Amniotic epithelial cell (primary cell): ENCODE measurements at places on chromosomes 12 and 14.
A peak's percentile ranks its signal among the peaks of the same experiment; 100 is the strongest.

DNA sequence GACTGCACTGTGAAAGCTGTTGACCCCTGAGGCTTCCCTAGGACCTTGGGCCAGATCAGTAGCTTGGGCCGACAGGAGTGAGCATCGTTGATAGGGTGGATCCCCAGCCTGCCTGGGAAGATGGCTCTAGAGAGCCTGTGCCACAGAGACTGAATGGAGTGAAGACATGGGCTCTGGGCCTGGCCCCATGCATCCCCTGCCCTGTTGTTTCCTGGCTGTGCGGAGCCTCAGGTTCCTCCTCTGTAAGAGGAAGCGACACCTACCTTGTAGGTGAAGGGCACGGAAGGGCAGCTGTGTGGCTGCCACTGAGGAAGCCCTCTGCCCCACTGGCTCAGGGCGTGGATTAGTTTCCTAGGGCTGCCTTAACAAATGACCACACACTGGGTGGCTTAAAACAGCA, 23.9 kb downstream of the PLEKHG3 start:
- no peak for DNase-seq

- DNase-seq, result peak; percentile 86
Measured at GRCh38 chr12:65876898-65877721, 52.8 kb downstream of the HMGA2 start.

DNA sequence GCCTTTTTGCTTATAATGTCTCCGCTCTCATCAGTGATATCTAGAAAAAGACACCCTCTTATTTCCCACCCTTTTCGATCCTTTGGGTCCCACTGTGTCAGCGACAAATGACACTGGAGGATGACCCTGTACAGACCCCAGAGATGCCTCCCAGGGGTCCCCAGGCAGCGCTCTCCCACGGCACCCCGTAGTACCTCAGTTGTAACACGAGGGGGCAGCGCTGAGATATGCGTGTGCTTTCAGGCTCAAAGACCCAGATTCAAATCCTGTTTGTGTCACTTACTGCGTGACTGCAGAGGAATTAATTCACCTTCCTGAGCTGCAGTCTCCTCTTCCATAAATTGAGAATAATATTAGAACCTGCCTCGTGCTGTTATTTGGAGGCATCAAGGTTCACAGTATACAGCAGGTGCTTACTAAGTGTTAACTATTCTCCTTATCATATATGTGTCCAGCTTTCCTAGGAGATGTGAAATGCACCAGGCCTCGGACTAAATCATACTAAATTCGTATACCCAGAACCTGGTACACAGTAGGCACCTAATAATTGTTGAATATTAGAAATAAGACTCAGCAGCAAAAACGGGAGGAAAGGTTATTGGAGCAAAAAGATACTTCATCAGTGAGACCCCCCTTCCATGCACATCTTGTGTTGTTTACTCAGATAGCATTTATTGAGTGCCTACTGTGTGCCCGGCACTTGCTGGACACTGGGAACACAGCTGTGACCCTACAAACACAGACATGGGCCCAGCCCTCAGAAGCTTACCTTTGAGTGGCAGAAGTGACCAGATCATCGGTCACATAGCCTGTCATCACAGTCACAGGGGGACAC, 99.9 kb downstream of the PHETA1 start:
- no peak for DNase-seq

GRCh38 chr12:55728186-55728938, 447 bp downstream of the CD63 start:
- peak; percentile 62 for DNase-seq

DNA sequence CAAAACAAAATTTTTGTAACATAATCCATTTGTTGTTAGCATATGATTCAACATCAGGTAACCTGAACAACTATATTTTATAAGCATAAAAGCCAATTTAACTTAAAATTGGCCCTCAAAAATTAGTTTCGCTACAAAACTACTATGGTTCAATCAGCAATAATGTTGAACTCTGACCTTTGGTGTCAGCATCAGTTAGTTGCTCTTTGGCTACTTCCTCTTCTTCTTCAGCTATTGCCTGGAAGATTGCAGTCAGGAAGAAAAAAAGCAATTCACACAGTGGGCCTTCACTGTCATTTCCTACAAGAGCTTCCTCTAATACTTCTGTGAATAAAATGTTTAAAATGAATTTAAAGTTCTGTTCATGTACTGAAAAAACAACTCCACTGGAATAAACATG, 78.2 kb upstream of the CFL2 start:
- no peak for DNase-seq

- DNase-seq, result peak; percentile 61
Measured at GRCh38 chr14:21038441-21039422, 3.4 kb upstream of the RNASE7 start.

- no peak for DNase-seq
Measured at GRCh38 chr12:93704122-93704521, 26.9 kb downstream of the CRADD start.

DNA sequence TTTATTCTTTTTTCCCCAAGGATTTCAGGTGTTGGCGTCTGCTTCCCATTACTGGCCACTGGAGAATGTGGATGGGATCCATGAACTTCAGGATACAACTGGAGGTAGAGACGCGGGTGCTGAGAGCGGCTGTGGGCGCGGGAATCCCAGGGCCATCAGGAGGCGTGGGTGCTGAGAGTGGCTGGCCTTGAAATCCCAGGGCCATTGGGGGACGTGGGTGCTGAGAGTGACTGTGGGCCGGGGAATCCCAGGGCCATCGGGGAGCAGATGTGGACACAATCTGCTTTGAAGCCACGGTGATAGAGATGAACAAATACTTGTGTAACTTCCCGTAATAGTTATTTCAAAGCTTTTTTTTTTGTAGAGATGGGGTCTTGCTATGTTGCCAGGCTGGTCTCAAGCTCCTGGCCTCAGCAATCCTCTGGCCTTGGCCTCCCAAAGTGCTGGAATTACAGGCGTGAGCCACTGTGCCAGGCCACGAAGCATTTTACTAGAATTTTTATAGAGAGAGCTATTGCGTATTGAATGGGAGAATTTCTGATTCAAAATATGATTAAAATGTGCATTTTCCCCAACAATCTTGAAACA, 12.8 kb downstream of the ADGRD1 start:
- DNase-seq, result no peak

DNA sequence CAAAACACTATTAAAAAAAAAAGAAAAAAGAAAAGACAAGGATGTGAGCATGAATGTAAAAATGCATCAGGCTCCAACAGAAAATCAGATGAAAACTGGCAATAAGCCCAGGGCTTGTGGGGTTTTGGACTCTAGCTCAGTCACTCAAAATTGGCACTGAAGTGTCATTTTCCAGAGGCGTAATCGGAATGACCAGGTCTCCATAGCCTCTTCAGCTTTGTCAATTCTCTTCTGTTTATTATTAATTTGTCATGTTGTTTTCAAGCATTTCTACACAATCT, 137.2 kb upstream of the TRHDE start:
- DNase-seq, result no peak

- DNase-seq, result no peak
Measured at GRCh38 chr12:133046698-133047097, 9.4 kb downstream of the ZNF84 start.

DNA sequence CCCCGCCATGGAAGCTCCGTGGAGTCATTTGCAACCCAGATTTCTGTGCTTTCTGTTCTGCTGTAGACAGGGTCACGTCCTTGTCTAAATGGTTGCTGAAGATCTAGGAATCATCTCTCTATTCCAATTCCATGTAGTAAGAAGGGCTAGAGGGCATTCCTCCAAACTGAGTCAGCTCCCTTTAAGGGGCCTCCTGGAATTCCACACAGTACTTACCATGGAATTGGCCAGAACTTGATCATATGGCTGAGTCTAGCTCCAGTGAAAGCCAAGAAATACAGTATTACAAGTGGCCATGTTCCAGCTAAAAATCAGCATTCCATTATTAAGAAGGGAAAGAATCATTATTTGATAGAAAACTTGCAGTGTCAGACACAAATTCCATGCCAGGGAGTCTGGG, 171.9 kb downstream of the PRKCH start:
- DNase-seq, result peak; percentile 90

GRCh38 chr14:39582028-39582654, 149.9 kb upstream of the FBXO33 start:
- DNase-seq, result no peak

DNA sequence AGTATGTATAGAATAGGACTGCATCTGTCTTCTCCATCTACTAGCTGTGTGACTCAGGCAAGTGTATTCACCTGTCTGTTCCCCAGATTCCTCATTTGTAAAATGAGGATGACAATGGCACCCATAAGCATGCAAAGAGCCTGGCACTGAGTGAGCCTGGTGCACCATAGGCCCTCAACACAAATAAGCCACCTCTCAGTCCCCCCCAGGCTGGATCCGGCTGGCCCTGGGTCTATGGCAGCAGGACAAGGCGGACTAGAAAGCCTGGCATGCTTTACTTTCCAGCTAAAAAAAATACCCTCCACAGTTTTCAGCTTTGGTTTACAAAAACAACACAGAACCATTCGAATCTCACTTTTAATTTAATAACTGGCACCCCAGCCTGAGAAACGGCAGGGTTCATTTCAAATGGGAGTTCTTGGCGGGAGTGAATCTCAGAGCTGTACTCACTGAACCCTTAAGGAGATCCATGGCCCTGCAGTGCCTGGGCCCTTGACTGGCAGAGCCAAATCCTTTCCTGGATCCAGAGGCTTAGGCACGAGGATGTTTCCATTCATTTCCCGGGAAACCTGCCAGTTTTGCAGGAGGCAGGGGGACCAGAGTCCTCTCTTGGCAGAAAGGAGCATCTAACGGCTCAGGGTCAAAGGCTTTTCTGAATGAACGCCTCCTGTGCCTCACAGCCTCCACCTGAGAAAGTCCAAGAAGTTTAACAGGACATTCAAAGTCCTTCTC, 17.7 kb downstream of the SYNE3 start:
- DNase-seq, result no peak

- no peak for DNase-seq
Measured at GRCh38 chr14:54654605-54655004, 87.7 kb downstream of the SAMD4A start.

- no peak for DNase-seq
Measured at GRCh38 chr12:125197326-125197725, 132.1 kb downstream of the AACS start.

DNA sequence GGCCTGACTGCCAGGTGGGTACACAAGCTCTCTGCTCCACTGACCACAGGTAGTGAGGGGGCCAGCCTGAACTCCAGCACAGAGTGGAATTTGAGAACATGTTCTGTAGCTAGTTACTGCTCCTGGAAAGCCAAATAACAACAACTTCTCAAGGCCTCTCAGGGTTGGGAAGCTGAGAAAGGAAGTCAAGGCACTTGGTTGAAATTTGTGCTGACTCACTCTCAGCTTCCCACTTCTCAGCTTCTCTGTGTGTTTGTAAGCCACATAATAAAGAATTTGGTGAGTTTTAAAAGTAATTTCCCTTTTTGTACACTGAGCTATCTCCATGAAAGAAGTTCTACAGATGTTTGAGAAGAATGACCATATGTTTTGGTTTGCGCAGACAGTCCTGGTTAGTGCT, 234.9 kb downstream of the KTN1 start:
- DNase-seq, result peak; percentile 49
